ENCODE measurements at places on chromosomes 13 and 19.

DNA sequence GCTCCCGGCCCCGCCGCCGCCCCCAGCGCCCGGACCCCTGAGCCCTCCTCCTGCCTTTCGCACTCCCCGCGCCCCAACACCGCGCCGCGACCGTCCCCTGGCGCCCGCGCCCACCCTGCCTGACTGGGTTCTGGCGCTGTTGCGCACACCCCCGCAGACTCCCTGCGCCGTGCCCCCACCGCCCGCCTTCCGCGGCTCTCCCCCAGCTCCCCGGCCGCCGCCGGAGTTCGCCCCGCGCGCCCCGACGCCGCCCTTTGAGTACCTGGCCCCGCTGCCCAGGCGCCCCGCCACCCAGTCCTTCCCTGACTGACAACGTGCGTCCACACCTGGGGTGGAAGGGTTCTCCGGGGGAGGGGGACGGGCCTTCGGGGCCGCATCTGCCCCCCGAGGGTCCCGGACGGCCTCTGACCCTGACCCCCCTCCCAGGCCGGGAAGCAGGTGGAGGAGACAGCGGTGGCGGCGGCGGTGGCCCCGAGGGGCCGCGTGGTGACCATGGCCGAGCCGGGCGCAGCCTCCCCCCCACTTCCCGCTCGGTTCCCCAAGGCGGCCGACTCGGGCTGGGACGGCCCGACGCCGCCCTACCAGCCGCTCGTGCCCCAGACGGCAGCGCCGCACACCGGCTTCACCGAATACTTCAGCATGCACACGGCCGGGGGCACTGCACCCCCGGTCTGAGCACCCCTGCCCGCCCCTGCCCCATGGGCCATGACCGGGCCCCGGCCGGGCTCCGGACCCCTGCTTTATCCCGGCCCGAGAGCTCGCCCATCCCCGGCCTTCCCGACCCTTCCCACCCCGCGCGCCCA lies 1.4 kb upstream of the MEGF8 start:
- no peak for DNase-seq

GRCh38 chr19:40831502-40832430 lies 18.5 kb downstream of the CYP2A6 start:
- DNase-seq, result no peak

DNA sequence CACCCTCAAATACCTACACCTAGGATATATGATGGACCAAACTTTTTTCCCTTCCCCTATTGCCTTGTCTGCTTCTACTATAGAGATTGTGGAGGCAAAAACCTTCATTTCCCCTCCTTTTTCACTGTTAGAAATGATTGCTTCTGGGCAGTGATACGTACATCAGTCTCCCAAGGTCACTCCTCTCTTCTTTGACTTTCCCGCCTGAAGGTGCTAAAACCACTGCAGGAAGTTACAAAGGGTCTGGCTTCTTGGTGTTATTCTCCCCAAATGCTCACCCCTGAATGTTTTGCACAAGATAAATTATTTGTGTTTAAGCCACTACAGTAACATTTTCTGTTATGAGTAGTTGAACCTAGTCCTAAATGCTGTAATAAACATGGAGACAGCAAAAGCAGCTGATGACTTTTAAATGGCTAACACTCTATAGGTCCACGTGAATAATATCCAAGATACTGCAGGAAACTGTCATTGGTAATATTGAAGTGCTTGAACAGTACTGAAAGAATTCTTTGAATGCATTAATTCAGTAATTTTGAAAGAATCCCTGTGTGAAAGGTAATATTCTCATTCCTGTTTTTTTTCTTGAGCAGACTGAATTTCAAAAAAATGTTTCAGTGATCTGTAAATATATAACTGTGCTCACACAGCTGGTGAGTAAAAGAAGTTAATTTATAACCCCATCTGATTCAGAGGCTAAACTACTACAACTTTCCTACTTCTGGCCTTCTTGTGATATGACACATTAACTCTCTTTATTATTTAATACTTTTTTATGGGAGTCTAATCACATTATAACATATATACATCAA lies 865.1 kb downstream of the EFNB2 start:
- DNase-seq, result no peak

GRCh38 chr13:22168437-22169190 lies 497.7 kb downstream of the FGF9 start:
- no peak for DNase-seq

- no peak for DNase-seq
Measured at GRCh38 chr13:44715287-44716230, 139.4 kb upstream of the TSC22D1 start.

DNA sequence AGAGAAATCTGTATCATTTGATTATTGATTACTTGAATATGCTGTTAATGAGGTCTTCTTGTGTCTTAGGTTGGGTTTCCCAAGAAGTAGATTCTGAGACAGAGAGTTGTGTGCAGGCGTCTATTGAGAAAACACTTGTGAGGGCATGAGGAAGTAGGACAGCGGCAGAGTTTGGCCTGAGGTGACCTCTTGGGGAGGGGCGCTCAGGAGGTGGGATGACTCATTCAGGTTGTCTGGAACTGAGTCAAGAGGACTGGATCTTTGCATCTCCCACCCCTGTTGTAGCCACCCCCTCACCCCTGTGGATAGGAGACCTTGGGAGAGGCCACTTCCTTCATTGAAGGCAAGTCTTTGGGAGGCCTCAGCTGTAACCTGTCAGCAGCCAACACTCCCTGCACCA lies 35.2 kb upstream of the WDFY2 start:
- DNase-seq, result no peak

- no peak for DNase-seq
Measured at GRCh38 chr19:17086120-17086519, 10.5 kb downstream of the MYO9B start.

- no peak for DNase-seq
Measured at GRCh38 chr19:39400061-39400460, 6.6 kb upstream of the ZFP36 start.

GRCh38 chr13:48154671-48155070 lies 59.8 kb upstream of the MED4 start:
- no peak for DNase-seq

DNA sequence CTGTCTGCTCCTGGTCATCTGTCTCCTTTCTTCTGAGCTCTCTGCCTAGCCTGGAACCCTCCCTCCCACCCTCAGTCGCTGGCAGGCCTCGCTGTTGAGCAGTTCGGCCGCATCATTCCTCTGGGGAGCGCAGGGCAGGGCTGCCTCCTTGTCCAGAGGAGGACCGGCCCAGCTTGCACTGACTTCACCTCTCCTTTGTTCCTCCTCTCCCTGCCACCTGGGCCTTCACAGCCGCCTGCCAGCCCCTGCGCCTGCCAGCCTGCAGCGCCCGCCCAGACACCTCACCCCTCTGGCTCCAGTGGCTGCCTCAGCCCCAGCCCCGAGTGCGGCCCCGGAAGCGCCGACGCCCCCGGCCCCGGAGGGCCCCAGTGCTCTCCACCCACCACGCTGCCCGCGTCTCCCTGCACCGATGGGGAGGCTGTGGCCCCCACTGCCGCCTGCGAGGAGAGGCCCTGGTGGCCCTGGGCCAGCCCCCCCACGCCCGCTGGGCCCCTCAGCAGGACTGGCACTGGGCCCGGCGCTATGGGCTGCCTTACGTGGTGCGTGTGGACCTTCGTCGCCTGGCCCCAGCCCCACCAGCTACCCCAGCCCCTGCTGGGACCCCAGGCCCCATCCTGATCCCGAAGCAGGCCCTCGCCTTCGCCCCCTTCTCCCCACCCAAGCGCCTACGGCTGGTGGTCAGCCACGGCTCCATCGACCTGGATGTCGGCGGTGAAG lies 7.2 kb downstream of the KMT5C start:
- no peak for DNase-seq

- no peak for DNase-seq
Measured at GRCh38 chr19:51711702-51712101, 12.1 kb downstream of the HAS1 start.

DNA sequence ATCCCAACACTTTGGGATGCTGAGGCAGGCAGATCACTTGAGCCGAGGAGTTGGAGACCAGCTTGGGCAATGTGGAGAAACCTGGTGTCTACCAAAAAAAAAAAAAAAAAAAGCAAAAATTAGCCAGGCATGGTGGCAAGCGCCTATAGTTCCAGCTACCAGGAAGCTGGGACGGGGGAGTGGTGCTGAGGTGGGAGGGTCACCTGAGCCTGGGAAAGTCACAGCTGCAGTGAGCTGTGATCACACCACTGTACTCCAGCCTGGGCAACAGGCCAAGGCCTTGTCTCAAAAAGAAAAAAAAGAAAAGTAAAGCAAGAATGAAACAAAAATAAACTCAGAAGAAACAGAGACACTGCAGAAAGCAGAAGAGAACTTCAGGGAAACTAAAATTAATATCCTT lies 31.6 kb downstream of the MTRF1 start:
- no peak for DNase-seq

DNA sequence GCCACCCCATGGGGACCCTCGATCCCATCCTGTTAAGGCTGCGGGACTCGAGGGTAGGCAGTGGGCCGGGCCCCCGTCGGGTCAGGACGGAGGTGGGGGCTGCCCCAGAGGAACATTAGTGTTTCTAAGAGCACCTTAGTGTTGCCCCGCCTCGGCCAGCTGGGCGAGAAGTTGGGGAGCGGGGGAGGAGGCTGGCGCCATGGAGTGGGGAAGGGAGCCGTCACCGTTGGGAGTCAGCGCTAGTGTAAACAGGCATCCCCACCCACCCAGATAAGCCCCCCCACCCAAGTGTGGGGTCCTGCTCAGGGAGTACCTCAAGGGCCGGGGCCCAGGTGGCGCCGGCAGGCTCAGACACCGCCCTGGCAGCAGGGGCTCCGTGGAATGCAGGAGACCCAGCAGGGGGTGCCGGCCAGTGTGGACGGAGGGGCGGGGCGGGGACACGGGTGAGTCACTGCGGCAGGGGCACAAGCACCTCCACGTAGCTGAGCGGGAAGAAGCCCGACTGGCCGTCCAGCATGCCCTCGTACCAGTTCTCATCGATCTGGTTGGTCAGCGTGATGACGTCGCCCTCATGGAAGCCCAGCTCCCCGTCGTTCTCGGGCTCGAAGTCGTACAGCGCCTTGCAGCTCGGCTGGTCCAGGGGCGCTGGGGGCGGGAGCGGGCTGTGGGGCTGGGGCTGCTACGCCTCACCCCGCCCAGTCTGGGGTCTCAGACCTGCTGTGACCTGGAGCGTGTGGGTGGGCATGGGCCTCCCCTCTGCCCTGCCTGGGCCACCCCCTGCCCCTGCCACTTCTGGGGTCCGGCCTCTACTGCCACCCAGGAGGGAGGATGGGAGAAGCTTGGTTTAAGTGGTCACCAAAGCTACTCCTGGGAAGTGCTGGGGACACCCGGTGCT lies 18.0 kb downstream of the MPND start:
- DNase-seq, result no peak

DNA sequence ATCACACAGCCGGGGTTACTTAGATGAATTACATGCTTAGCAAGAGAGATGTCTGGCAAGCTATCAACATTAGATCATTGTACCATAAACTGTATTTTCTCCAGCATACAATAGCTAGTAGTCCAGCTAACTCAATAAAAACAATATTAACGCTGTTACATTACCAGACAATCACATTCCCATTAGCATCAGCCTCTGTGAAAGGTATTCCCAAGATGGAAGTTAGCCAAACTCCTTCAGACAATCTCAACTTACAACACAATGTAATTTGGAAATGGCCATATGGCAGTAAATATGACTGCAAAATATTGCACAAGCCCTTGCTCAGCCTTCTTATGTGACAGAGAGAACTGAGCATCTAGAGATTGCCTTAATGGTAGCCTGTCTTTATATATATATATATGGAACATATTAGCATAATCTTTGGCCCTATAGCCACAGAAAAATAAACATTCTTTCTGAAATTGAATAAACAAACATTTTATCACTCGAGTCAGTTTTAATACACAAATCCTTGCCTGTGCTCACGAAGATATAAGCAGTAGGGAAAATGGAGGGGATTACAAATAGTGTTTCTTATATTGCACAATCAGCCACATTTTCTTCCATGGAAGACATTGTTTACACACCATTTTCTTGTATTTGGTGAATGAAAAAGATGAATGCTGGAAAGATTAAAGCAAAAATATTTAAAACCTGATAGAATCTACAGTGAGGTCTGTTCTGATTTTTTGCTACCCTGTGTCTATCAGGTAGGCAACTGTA lies 1060.5 kb downstream of the DIAPH3 start:
- no peak for DNase-seq

DNA sequence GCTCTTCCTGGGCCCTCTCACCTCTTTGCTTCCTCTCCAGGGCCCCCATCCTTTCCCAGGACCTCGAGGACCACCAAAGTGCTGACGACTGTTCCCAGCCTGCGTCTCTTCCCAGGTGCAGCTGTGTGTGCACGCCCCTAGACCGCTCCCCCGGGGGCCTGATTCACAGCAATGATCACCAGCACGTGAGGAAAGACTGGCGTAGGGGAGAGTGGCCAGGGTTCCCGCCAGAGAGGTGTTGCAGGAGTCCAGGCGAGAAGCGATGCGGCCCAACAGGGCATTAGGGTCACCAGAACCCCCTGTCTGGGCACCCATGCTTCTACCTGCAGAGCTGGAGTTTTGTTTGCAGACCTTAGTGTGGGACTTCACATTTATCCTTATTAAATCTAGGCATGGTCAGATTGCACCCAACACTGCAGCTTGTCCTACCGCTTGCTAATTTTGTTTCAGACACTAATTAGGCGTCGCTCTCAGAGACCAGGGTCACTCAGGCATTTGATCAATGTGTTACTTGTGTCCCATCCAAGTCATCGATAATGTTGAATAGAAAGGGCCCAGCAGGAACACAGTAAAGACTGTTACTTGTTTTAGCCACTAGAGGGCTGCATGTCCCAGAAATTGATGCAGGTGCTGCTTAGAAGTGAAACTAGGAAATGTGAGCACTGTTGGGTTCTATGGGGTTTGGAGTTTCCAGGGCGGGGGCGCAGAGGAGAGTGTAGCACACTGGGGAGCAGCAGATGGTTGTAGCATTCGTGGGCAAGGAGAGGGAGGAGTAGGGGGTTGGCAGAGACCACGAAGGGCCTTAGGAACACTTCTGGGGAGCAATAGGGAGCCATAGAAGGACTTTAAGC lies 53.2 kb downstream of the CDADC1 start:
- peak; percentile 34 for DNase-seq

DNA sequence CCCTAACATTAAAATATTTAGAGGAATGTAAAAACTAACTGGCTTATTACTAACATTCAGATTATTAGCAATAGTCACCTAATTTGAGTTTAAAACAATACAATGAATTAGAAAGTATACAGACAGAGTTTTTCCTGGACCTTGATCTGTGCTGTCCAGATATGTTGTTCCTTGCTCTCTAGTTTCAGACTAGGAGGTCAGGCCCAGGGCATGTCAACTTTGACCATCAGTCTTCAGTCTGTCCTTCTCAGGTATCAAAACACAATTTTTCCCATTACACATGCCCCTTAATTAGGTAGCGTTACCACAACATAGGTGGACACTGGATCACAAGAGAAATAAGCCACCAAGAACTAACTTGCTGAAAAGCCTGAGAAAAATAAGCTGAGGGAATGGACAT lies 197.0 kb downstream of the MAB21L1 start:
- no peak for DNase-seq

GRCh38 chr19:45578861-45579260 lies 5.7 kb downstream of the OPA3 start:
- DNase-seq, result no peak
